Cardiac fibroblast (primary cell): ENCODE measurements at places on chromosomes 11 and 22.

GRCh38 chr11:130051082-130051481, 18.6 kb upstream of the APLP2 start:
- DNase-seq, result peak; percentile 71

DNA sequence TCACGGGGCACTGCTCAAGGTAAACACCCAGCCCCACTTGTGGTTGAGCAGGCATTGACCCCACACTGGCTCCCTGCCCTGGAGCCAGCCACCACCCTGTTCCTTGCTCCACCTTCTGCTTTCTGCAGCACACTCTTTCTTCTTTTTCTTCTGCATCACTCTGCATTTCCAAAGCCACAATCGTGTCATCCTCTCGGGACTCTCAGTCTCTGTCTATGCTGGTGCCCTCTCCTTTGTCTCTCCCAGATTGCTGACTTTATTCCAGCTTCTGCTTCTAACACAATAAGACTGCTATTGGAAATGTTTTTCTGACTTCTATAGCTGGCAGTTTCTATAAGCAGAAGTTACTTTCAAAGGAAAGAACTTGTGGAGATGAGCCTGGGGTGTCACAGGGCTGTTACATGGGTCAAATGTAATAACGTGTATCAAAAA, 14.4 kb downstream of the GRAP2 start:
- no peak for DNase-seq

DNA sequence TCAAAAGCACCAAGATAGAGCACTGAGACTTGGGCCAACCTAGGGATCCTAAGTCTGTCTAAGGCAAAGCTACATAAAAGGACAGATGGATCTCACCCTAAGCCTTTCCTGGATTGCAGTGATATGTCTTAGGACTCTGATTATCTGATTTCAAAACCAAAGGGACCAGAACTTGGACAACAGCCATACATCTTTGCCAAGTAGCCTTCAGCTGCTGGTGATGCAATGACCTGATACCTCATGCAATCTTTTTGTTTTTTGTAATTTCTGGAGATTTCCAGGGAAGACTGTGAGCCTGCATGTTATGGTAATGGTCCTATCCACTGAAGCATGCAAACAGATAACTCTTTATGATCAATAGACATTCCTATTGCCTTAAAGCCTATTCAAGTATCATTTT, 230.4 kb upstream of the MTNR1B start:
- peak; percentile 59 for DNase-seq

DNA sequence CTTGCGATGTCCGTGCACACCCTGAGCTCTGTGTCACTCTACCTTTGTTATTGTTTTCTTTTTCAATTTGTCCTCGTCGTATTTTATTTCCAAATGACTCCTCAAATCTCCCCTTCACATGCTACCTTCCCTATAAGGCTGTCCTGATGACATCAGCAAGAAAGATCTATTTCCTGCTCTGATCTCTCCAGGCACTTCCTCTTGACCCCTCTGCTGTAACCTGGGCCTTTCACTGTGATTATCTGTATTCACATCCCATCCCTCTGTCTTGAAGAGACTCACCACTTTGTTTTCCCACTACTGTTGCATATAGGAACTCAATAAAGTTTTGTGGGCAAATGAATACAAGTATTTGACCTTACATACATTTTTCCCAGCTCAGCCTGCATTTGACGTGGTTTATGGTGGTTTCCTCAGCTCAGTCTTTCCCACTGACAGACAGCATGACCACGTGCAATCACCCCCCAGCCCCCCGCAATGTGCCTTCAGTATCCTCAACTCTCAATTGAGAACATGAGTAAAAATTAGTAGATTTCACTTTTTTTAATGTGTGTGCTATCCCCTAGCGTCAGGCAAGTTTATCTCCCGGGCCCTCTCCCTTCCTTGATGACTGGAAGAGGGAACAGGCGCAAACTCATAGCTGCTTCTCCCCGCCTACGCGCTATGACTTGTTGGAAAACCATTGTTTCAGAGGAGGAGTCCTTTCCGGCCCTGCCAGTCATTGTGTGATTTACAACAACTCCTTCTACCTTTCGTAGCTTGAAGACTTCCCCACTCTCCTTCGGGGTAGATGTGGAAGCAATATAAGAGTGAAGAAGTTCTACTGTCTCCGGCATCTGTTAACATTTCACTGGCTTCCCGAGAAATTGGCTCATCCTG, 498.5 kb downstream of the NTM start:
- DNase-seq, result no peak

GRCh38 chr11:88360141-88360540, 22.6 kb upstream of the CTSC start:
- DNase-seq, result no peak

DNA sequence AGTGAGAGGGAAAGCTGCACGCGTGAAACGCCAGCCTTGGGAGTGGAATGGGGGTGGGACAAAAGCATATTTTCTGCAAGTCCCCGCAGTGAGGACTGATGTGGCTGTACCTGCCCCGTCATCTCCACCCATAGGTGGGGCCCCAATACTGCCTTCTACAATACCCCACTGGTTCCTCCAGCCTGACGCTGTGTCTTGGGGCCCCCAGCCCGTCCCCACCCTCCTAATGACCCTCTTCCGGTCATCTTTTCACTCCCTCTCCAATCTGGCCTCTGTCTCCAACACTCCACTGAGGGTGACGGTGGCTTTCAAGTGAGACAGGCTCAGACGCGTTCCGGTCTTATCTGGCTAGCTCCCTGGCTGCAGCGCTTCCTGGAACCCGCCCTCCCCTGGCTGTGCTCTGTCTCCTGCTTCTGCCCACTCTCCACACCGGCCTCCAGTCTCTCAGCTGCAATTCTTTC, 104.2 kb downstream of the MICAL3 start:
- peak; percentile 48 for DNase-seq

DNA sequence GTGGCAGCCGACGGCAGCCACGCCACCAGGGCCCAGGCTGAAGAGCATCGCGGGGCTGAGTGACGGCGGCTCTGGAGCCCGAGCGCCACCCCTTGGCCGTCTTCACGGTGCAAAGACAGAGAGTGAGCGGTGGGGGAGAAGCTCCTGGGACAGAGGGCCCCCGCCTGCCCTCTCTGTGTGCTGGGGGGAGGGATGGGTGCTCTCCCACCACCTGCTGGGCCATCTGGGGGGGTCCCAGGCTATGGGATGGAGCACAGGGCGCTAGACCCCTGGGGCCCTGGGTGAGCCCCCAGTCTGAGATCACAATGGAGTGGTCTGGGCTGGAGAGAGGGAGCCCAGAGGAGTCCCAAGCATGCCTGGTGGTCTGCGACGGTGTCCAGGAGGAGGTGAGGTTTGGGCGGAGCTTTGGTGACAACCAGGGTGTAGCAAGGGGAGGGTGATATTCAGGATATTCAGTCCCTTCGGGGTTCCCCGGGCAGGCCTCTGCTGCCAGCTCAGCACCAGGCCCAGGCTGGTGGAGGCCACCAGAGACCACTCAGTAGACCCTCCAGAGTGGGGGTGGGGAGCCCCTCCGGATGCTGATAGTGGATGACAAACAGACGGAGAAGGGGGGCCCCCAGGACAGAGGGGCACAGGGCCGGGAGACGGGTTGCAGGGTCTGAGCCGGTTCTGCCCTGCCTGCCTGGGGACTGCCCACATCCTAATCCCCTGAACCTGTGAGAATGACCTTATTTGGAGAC, 78.1 kb upstream of the PRR5 start:
- DNase-seq, result peak; percentile 60

DNA sequence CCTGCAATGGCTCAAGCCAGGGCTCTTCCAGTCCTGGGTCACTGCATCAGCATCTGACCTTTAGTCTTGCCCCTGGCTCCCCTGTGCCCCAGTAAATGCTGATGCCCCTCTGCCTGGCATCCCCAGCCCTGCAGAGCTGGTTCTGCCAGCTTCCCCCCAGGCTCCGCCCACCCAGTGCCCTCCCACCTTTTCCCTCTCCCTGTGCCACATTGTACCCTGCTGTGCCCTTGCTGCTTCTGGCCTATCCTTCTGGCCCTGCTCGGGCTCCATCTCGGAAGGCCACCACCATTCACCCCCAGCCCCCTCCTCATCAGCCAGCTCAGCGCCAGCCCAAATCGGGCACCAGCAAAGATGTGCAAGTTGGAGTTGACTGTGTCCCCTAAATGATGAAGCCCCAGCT, 7.4 kb downstream of the CAPN5 start:
- DNase-seq, result no peak

DNA sequence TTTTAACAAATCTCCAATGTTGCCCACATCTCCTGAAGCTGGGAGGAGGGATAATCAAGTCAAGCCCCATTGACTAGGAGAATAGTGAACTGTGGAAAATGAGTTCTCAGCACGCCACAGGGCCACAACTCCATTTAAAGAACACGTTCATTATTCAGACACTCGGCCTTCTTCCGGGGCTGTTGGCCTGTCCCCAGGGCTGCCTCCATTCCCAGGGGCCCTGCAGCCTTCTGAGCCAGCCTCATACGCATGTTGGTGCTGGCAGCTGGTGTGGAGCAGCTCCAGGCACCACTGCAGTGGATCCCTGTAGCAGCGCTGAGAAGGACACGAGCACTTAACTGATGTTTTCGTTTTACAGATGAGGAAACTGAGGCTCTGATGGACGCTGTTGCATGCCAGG, 87.5 kb upstream of the RCN1 start:
- no peak for DNase-seq

DNA sequence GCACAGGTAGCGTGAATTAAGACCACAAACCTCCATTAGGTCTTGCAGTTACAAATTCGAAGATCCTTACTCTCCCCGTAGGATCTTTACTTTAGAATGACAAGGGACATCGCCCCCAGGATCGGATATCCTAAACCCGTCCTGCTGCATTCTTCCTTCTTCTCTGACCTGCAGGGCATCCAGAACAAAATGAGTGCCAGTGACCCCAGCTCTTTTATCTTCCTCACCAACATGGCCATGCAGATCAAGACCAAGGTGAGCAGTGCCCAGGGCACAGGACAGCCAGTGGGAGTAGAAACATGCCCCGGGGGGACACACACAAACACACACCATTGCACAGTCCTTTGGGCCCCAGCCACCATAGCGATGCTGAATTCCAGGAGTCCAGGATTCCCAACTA, 42.6 kb upstream of the MPEG1 start:
- DNase-seq, result no peak

GRCh38 chr11:57424792-57425564, 1.9 kb downstream of the SLC43A3 start:
- peak; percentile 94 for DNase-seq

DNA sequence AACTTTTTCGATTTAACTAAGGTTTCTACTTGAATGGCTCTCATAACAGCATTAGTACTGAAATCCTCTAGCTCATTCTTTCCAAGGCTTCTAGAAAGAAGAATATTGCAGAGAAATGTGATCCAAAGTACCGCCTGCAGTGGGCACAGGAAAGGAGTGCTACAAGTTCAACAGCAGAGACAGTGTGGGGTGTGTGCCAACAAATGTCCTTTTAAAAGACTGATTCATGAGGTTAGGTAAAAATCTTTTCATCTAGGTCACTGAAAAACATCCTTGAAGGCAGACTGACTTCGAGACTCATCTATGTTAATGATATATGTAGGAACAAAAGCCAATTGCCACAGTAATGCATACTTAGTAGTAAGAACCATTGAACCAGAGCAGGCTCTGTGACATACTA, 349.1 kb upstream of the PITPNB start:
- DNase-seq, result no peak

- DNase-seq, result peak; percentile 47
Measured at GRCh38 chr22:28148816-28149465, 229.9 kb upstream of the PITPNB start.

- DNase-seq, result no peak
Measured at GRCh38 chr11:133720951-133721350, 124.4 kb downstream of the SPATA19 start.

GRCh38 chr11:33753304-33753967, 17.2 kb upstream of the CD59 start:
- DNase-seq, result peak; percentile 64

GRCh38 chr11:130025371-130025770, 22.7 kb upstream of the PRDM10 start:
- no peak for DNase-seq

DNA sequence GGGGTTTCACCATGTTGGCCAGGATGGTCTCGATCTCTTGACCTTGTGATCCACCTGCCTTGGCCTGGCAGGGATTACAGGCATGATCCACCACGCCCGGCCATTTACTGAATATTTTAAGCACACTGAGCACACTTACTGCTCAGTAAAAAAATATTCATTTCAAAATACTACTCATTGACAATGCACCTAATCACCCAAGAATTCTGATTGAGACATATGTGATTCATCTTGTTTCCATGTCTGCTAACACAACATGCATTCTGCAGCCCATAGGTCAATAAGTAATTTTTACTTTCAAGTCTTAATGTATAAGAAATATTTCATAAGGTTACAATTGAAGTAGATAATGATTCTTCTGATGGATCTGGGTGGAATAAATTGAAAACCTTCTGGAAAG, 4.2 kb upstream of the OR52J3 start:
- no peak for DNase-seq

- no peak for DNase-seq
Measured at GRCh38 chr11:4491878-4492606, 9.6 kb downstream of the OR52K1 start.

GRCh38 chr11:108857382-108857781, 192.5 kb downstream of the DDX10 start:
- DNase-seq, result peak; percentile 82

- DNase-seq, result peak; percentile 85
Measured at GRCh38 chr22:37533995-37534394, 14.8 kb upstream of the CARD10 start.

- no peak for DNase-seq
Measured at GRCh38 chr22:20130319-20130718, 1.3 kb upstream of the ZDHHC8 start.

- peak; percentile 57 for DNase-seq
Measured at GRCh38 chr11:68106165-68106940, 14.8 kb downstream of the CHKA start.

DNA sequence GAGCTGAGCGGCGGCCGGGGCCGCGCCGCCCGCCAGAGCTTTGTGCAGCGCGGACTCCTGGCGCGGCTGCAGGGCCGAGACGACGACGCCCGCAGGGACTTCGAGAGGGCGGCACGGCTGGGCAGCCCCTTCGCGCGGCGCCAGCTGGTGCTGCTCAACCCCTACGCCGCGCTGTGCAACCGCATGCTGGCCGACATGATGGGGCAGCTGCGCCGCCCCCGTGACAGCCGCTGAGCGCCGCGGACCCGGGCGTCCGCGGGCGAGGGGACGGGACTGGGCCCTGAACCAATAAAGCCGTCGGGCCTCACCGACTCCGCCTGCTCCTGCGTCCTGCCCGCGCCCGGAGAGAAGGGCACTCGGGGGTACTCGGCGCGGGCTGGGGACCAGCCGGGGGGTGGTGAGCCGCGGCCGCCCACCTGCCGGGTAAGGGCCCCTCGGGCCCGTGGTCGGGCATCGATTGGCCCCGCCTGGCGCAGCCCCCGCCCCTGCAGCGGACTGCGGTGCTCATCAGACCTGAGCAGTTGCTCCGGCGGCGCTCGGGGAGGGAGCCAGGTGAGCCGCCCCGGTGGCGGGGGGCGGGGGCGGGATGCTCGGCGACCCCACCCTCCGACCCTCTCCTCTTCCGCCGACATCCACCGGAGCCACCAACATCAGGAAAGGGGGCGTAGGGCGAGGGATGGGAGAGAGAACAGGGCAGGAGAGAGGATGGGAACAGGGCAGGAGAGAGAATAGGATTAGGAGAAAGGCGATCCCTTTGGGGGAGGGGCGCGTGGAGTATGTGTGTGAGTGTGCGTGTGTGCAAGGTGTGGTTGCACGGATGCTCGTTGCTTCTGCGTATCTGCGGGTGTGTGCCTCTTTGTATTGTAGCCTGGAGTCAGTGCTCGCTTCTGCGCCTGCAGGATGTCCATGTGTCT, at the start of gene TMEM25:
TMEM25 (plus strand) TSS at position 510 of the 914 bp plus-strand sequence. CDS start 610 bp downstream, outside the sequence.
- peak; percentile 29 for DNase-seq

GRCh38 chr11:134416726-134417125, 4.7 kb upstream of the B3GAT1 start:
- no peak for DNase-seq

- DNase-seq, result no peak
Measured at GRCh38 chr11:121953122-121953521, 162.9 kb downstream of the BLID start.
